ENCODE measurements at places on chromosomes 5 and 9. TPM values are rescaled to one million over a fixed set of nuclear protein-coding genes. Genes with fewer than 3 reads are reported as not detected.

The UAP1L1 gene
- 10.0 TPM for total RNA-seq

GRCh38 chr5:35026280-35026840, 21.4 kb downstream of the AGXT2 start:
- no peak for DNase-seq

DNA sequence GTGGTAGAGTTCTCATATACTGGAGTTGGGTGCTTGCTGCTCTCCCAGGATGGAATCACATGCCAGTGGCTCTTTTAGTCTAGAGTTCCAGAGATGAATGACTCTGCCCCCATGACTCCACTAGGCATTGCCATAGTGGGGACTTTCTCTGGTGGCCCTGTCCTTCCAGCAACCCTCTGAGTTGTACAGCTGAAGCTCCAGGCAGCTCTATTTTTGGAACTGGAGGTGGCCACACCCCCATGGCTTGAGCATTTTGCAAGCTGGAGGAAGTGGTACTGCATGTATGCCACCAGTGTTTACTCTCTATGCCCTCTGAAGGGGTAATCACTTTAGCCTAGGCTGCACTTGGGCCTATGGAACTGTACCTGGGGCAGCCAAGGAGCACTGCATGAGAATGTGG, 112.6 kb downstream of the RANBP17 start:
- DNase-seq = peak; percentile 1

- no peak for DNase-seq
These were observed 795.8 kb downstream of the SEMA5A start for GRCh38 chr5:8750100-8750499.

DNA sequence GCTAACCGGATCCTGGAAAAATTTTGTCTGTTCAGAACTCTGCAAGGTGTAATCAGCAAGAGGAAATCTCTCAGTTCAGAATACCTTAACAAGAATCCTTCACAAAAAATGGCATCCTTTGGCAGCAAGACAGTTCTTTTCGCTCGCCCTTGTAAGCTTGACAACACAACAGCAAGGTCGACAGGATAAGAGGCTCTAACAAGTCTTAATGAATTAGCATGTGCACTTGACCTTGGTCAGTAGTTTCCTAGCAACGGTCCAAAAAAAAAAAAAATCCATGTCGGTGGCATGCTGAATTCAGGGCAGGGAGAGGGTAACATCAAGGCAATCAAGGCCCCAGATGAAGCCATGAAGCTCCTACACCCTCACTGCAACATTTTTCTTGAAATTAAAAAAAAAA, 172.8 kb downstream of the APBA1 start:
- DNase-seq = no peak

All from RPMI7951 (cell line).